Retina (tissue), 1 donor: ENCODE measurements at places on chromosomes 5 and 9.

- peak; percentile 94 for DNase-seq
Measured at GRCh38 chr9:111599092-111599954, at the start of gene PTGR1. TSS of gene PTGR1 (minus strand) at chr9:111599647. CDS start at chr9:111597422, 2,225 bp downstream.

DNA sequence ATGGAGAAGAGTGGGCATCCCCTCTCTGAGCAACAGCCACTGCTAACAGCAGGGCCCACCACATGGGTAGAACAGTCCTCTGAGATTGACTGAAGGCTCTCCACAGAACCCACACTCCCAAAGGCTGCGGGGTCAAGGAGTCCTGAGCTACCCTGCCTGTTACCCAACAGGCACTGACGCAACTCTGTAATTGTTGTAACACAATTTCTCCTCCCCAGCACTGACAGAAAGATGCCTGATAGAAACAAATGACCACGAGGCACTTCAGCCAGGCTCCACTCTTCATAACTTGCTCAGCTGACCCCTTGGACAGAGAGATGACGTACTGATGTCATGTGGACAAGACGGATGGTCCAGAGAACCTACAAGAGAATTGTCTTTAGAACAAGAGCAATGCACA lies 220.7 kb downstream of the SPOCK1 start:
- no peak for DNase-seq

- no peak for DNase-seq
Measured at GRCh38 chr5:169039592-169039991, 261.3 kb downstream of the SLIT3 start.

DNA sequence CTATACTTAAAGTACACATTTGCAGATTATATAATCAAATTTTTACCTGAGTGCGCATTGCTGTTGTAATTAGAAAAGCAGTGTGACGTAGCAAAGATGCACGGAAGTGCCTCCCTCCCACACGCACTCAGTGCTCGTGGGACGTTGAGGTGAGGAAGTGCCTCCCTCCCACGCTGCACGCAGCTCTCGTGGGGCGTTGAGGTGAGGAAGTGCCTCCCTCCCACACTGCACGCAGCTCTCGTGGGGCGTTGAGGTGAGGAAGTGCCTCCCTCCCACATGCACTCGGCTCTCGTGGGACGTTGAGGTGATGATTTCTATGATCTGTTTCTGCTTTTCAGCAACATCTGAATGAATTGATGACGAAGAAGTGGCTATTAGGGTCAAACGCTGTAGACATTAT lies 21.0 kb downstream of the EXOC3 start:
- no peak for DNase-seq

GRCh38 chr5:7251132-7251531 lies 144.8 kb upstream of the ADCY2 start:
- DNase-seq, result no peak

- no peak for DNase-seq
Measured at GRCh38 chr9:134861595-134862334, 18.8 kb upstream of the FCN2 start.
